Left renal cortex interstitium (tissue), 4 donors: ENCODE measurements at places on chromosomes 11 and 22.

GRCh38 chr11:93080146-93080759, 110.8 kb downstream of the MTNR1B start:
- no peak for DNase-seq

- DNase-seq = no peak
These were observed 48.3 kb downstream of the KREMEN1 start for GRCh38 chr22:29121124-29121523.

- DNase-seq = no peak
These were observed 340.3 kb downstream of the CTTN start for GRCh38 chr11:70738661-70739060.

DNA sequence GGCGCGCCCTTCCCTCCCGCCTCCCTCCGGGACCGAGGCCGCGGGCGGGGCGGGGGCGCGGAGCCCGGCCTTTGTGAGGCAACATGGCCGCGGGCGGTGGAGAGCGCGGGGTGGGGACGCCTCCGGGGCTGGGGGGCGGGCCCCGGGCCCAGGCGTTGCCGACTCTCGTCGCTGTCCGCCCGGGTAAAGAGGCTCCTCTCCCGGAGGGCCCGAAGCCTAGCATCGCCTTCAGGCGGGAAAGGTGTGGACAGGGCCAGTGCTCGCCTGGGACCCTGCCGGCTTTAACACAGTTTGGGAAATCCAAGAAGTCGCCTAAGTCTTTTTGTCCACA, 369 bp downstream of the DGCR8 start:
- peak; percentile 8 for DNase-seq

DNA sequence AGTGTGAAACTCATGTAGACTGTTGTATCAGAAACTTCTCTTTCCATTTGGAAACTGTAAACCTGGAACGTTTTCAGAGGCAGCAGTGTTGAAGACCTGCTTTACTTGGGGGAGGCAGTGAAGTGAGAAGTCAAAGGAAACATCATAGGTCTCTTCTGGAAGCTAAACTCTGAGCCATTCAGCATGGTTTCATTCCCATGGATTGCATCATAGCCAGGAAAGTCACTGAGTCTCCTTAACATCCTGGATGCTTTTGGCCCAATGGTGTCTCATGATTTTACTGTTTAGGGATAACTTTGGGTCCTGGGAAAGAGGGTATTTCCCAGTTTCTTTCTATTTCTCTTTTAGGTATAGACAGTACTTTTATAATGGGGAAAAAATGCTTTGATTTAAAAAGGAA, 153.2 kb upstream of the E2F8 start:
- no peak for DNase-seq

DNA sequence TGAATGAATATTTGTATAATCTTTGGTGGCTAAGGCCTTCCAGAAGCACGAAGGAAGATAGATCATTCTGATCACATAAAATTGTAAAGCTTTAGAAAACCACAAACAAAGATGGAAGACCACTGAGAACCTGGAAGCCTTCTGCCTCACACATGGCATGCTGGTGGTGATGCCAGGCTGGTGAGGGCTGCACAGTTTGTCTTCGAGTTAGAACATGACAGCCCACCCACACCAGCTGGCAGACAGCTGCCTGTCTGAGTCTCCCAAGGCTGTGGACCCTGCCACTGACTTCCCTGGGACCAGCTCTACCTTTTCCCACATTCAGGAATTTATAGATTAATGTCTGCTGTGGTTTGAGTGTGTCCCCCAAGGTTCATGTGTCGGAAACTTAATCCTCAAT, 48.8 kb upstream of the B3GAT1 start:
- DNase-seq = no peak

DNA sequence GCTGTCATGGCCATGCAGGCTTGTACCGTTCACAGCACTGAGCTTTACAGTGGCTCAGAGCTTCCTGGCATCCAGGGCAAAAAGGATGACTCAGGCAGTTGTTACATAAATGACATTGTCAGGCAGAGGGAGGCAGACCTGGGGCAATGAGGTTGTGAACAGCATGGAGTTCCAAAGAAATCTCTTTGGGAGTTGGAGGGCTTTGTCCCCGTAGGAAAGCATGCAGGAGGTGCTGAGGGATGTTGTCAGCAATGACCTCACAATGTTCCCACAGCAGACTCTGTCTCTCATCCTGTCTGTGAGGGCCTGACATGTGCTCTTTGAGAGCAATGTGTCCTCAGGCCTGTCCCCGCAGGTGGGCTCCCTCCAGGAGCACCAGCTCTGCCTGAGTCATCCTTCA, 25.9 kb upstream of the PDE2A start:
- no peak for DNase-seq
